ENCODE measurements at places on chromosomes 2 and 18.

DNA sequence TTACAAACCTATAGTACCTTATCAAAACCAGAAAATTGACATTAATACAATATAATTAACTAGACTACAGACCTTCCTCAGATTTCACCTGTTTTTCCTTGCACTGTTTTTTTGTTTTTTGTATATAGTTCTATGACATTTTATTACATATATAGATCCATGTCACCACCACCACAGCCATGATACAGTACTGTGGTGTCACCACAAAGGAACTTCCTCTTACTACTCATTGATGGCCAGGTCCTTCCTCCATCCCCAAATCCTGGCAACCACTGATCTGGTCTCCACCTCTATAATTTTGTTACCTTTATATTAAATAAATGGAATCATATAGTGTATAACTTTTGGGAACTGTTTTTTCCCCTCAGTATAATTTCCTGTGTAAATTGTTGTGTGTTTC lies 19.4 kb upstream of the ATP6V1B1 start:
- DNase-seq: no peak

- peak; percentile 9 for DNase-seq
Observed at GRCh38 chr2:110755491-110756078, 23.2 kb downstream of the ACOXL start.

DNA sequence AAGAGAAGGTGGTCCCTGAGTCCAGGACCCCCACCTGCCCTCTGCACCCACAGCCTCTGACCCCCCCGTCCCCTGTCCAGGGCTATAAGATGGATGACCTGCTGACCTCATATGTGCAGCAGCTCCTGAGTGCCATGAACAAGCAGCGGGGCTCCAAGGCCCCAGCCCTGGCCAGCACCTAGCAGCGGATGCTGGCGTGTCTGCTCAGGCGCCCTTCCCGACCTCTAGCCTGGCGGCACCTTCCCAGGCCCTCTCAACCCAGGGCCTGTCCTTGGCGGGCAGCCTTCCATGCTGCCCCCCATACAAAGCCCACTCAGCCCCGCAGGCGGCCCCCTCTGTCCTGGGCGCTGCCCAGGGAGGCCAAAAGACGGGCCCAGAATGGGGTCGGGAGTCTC lies 8.7 kb upstream of the GPR17 start:
- no peak for DNase-seq

DNA sequence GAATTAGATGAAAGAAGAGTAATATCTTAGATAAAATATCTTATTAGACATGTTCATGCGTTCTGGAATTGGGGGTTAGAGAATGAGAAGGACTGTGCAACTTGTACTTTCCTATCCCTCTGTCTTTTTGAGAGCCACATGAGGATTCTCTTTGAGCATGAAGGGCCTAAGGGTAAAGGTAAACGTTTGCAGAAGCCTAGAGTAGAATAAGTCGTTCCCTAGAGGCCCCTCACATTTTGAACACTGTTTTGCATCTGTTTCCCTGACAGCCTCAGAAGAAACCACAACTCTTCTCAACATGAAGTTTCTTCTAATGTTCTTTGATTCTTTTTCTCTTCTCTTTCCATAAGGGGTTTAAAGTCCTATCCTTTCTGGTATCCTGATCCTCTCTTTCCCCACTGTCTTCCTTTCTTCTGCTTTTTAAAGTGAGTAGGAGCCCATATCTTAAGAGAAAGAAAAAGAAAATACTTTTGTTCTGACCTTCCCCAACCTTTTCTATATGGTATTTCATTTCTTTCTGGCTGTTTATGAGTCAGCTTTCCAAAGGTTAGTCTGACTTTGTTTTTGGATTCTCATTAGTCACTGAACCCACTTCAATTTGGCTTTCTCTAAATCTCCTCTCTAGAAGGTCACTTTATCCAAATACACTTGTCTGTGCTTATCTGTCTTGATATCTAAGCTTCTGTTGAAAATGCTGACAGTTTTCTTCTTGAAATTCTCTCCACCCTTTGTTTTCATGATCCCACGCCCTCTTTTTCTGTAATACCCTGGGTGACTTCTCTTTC lies 34.8 kb downstream of the PPP1R1C start:
- no peak for DNase-seq

All from umbilical cord (tissue), 2 donors.